ENCODE measurements at places on chromosomes 5 and 9. TPM values are rescaled to one million over a fixed set of nuclear protein-coding genes. Genes with fewer than 3 reads are reported as not detected.

- no peaks in the 10 kb centered on the region for H3K36me3 ChIP-seq
- H3K27ac ChIP-seq = no peak overlapping the region
- H3K4me1 ChIP-seq = no peaks in the 10 kb centered on the region
- H3K4me3 ChIP-seq = no peak overlapping the region
- DNase-seq = no peak
Observed at GRCh38 chr5:148859703-148860102, 33.3 kb downstream of the ADRB2 start.

Gene GRXCR2
- polyA plus RNA-seq = not detected

DNA sequence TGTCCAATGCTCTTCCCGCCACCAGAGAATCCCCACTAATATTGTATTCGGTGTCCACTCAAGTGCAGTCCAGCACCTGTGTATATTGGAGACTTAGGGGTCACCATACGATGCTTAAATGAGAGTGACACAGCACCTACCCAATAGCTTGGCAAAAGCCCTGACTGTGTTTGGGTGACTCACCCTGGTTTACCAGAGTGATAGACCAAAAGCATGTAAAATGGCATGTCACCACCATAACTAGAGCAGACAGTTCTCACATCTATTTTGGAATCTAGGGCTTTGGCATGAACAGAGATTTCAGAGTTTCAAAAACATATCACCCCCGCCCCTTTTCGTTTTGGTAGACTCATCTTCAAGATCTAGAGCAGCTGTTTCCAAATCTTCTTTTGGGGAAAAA is 217.3 kb upstream of the RASEF start:
- DNase-seq = no peak
- no peaks in the 10 kb centered on the region for H3K4me1 ChIP-seq
- no peak overlapping the region for H3K27ac ChIP-seq
- H3K27me3 ChIP-seq = no peaks in the 10 kb centered on the region
- no peak overlapping the region for H3K4me3 ChIP-seq

GRCh38 chr5:122779451-122779850 is 4.6 kb downstream of the SNX2 start:
- DNase-seq = no peak
- no peaks in the 10 kb centered on the region for H3K27me3 ChIP-seq
- no peaks in the 10 kb centered on the region for H3K4me1 ChIP-seq

Gene SLC6A3
- polyA plus RNA-seq = not detected

Data from K562 (cell line).